ENCODE measurements at places on chromosomes 3 and 15.

GRCh38 chr3:18987862-18988447 lies 160.4 kb upstream of the KCNH8 start:
- DNase-seq: no peak

- no peak for DNase-seq
Observed at GRCh38 chr3:15286022-15286421, 46.4 kb downstream of the SH3BP5 start.

- DNase-seq: no peak
Observed at GRCh38 chr15:70048198-70048565, 49.5 kb downstream of the TLE3 start.

DNA sequence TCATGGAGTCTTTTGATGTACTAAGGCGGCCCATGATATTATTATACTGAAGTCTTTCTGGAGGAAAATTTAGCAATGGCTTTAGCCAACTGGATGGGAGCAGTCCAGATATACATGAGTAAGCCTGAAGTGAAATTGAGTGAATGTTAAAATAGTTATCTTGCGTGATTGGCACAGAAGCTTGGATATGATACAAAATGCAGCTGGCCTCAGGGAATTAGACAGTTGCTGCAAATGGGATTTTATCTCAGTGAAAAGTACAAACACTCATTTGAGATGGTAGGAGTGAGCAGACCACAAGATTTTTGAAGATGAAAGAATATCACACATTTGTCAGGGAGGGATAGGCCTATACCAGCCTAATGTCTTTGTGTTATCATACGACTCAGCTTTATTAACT lies 8.9 kb downstream of the LMOD3 start:
- no peak for DNase-seq

GRCh38 chr3:153426344-153426743 lies 264.3 kb downstream of the RAP2B start:
- DNase-seq: no peak

DNA sequence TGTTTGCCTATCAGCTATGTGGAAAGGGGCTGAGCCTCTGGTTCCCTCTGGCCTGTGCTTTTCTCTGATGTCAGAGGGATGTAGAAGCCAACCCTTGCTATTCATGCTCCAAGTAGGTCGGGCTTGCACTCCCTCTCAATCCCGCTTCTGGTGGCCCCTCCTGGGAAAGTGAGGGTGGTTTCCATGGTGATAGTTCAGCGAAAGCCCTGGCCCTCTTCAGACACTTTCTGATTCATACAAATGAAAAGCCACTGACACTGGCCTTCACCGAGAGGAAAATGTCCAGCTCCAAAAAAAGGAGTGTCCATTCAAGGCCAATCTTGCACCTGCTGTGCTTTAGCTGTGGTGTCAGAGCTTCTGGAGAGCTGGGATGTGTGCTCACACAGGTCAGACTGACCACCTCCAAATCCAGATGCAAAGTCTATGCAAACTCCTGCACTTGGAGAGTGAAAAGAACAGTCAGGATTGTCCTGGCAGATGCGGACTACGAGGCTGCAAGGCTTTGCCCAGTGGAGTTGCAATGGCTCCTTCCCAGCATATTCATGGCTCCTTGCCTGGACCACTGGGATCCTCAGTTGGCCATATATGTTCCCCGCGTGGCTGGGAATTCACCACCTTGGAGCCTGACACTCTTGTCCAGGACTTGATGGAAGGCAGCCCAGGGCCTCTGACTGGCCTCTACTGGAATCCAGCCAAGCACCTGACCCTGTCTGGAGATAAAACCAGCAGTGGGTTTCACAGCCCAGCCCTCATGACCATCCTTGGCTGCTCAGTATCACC lies 96.6 kb downstream of the CEMIP start:
- DNase-seq: no peak

- no peak for DNase-seq
Observed at GRCh38 chr3:143697975-143698374, 150.3 kb downstream of the SLC9A9 start.

DNA sequence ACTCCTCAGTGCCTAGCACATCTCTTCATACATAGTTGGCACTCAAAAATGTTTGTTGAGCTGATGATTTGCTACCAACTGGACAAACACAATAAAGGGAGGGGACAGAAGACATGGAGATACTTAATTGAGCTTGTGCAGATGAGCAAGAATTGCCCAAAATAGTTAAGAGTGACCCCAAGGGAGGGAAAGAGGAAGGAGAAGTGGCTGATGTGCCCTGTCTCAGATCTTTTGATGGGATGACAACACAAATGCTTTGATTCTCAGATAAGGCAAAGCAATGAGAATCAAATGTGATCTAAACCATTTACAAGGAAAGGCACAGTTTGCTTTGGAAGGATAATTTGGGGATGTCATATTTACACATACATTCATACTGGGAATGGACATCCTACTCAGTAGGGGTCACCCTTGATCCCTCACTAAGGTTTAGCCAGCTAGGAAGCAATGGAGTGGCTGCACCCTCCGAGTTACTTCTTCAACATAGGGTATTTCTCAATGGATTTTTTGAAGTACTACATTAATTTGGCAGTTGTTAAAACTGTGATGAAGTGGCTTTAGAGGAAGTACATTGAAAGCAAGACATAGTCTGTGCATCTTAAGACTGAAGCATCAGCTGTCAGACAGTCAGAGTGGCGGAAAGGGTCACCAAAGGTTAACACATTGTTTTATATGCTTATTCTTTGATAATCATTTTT lies 21.9 kb upstream of the SSR3 start:
- DNase-seq: no peak

DNA sequence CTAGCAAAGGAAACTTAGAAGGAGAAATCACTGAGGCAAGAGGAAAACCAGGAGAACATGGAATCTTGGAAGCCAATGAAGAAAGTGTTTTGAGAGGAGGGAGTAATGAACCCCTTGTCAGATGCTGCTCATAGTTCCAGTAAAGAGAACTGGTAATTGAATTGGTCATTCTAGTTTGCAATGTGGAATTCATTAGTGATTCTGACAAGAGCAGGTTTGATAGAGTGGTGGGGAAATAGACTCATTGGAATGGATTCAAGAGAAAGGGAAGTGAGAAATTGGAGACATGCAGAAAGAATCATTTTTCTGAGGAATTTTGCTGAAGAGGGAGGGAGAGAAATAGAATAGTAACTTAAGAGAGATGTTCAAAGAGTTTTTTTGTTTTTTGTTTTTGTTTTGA lies 21.0 kb downstream of the GLCE start:
- no peak for DNase-seq

- no peak for DNase-seq
Observed at GRCh38 chr3:13018043-13018451, 55.2 kb downstream of the IQSEC1 start.

GRCh38 chr15:79965846-79966630 lies 5.0 kb downstream of the BCL2A1 start:
- no peak for DNase-seq

- DNase-seq: no peak
Observed at GRCh38 chr3:86938416-86939105, 52.4 kb downstream of the VGLL3 start.

DNA sequence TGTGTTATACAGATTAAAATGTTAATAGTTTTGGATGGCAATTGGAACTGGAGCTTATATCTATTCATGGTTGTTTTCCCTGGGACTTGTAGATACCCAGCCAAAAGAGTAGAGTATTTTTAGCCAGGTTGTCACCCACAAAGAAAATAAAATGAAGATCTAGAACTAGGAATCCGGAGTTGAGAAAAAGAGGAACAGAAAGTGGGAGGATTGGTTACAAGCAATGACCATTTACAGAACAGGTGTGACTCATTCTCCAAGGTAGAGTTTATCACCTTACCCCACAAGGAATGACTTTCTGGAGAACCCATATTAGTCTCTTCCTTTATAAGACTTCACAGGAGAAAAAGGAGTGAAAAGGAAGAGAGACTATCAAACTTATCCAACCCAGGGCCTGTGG lies 99.8 kb downstream of the TMEM108 start:
- DNase-seq: no peak

DNA sequence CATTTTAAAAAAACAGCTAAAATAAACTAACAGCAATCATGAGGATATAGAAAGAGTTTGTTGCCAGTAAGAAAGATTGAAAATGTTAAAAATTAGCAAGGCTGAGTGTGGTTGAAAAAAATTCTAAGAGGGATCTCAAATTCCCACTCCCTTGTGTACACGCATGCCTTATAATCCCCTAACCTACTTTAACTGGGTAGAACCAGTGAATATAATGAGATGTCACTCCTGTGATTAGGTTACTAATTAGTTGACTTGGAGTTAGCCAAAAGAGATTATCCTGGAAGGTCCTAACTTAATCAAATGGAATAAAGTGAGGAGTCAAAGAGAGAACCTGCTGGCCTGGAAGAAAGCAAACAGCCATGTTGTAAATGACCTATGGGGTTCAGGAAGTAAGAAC lies 286.0 kb upstream of the TGFBR2 start:
- DNase-seq: no peak

DNA sequence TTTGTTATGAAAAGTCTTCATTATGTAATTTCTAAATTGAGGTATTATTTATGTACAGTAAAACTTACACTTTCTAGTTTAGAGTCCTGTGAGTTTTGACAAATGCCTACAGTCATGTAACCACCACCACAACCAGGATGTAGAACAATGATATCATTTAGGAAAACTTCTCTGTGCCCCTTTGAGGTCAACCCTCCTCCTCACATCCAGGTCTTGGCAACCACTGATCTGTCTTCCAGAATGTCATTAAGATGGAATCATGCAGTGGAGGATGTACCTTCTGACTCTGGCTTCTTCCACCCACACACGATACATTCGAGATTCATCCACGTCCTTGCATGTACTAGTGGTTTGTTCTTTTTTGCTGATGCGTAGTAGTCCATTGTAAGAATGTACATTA lies 23.2 kb downstream of the MINAR1 start:
- DNase-seq: no peak
